ENCODE measurements at places on chromosomes 16 and 17.

GRCh38 chr17:13395862-13396261, 205.9 kb downstream of the HS3ST3A1 start:
- DNase-seq = no peak

GRCh38 chr17:71636644-71637043, 484.2 kb upstream of the SOX9 start:
- no peak for DNase-seq

GRCh38 chr16:9395958-9396359, 304.5 kb downstream of the HAPSTR1 start:
- DNase-seq = no peak

DNA sequence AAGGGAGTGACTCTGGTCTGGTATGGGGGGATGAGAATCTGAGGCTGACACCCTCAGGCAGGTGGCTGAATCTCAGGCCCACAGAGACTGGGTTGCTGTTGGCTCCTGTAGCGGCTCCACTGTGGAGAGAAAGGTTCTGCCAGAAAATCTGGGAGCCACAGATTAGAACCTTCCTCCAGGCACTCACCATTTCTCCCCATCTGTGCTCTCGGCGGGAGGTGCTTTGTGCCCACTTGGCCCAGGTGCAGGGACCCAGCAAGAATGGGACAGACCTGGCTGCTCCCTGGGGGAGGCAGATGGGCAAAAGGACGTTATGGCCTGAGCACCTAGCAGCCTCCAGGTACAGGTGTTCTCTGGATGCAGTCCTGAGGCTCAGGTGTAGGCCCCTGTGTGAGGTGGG, 20.1 kb downstream of the RAB11FIP3 start:
- DNase-seq = no peak

GRCh38 chr17:74040729-74041128, 162.7 kb upstream of the RPL38 start:
- DNase-seq = no peak

GRCh38 chr16:49336581-49336980, 37.0 kb upstream of the C16orf78 start:
- no peak for DNase-seq

- no peak for DNase-seq
Measured at GRCh38 chr16:55672471-55672870, 16.7 kb downstream of the SLC6A2 start.

- DNase-seq = no peak
Measured at GRCh38 chr16:70703041-70703834, 17.4 kb upstream of the MTSS2 start.

- DNase-seq = no peak
Measured at GRCh38 chr16:73234496-73234895, 186.6 kb upstream of the ZFHX3 start.

- no peak for DNase-seq
Measured at GRCh38 chr16:11259655-11260595, 3.9 kb upstream of the SOCS1 start.

DNA sequence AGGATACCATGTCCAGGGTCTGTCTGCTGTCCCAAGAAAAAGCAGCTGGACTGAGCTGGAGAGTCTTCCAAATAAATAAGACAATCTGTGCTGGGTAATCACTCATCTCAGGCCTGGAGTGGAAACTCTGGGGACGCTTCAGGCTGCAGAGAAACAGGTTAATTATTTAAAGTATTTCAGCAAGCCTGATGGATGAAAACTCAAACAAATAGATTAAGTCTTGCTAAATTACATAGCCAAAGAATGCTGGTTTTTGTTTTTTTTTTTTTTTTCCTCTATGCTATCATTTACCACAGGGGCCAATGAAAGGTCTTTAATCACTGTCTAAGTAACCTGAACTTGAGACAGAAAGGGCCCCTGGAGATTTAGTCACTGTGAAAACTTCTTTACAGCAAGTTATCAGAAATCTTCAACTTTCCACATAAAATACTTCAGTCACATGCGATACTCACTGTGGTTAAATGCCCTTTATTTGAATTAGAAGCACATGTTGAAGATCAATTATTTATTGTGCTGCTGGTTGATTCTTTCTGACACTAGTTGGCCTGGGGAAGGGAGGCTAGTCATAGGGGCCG, 31.0 kb upstream of the KCNJ2 start:
- DNase-seq = no peak

GRCh38 chr17:39602533-39603303, 5.0 kb downstream of the NEUROD2 start:
- no peak for DNase-seq

- no peak for DNase-seq
Measured at GRCh38 chr16:12133729-12134128, 157.2 kb downstream of the SNX29 start.

GRCh38 chr17:652314-652713, 62.3 kb downstream of the VPS53 start:
- no peak for DNase-seq

- DNase-seq = no peak
Measured at GRCh38 chr17:59707971-59708430, 547 bp downstream of the VMP1 start.

- DNase-seq = no peak
Measured at GRCh38 chr16:11229906-11230305, 26.1 kb downstream of the SOCS1 start.

- DNase-seq = peak; percentile 6
Measured at GRCh38 chr16:47492428-47493377, 31.6 kb downstream of the PHKB start.

Measured in activated CD4-positive, alpha-beta T cell treated with anti-CD3 and anti-CD28 coated beads, Interleukin-2, amount 50 U/mL, for 48 hours (primary cell).